ENCODE measurements at places on chromosomes 6 and 20. TPM values are rescaled to one million over a fixed set of nuclear protein-coding genes. Genes with fewer than 3 reads are reported as not detected.
A peak's percentile ranks its signal among the peaks of the same experiment; 100 is the strongest.

The CALHM4 gene
- total RNA-seq = not detected

The ATF6B gene
- total RNA-seq = 78.1 TPM

The ZNF133 gene
- total RNA-seq = 11.1 TPM

GRCh38 chr6:166581091-166581511 is 5.4 kb downstream of the RAMACL start:
- H3K27ac ChIP-seq = no peak overlapping the region
- no peaks in the 10 kb centered on the region for H3K36me3 ChIP-seq
- peaks cover 4% of the 10 kb centered on the region for H3K4me1 ChIP-seq
- DNase-seq = no peak
- H3K4me3 ChIP-seq = no peak overlapping the region
- no peaks in the 10 kb centered on the region for H3K27me3 ChIP-seq

DNA sequence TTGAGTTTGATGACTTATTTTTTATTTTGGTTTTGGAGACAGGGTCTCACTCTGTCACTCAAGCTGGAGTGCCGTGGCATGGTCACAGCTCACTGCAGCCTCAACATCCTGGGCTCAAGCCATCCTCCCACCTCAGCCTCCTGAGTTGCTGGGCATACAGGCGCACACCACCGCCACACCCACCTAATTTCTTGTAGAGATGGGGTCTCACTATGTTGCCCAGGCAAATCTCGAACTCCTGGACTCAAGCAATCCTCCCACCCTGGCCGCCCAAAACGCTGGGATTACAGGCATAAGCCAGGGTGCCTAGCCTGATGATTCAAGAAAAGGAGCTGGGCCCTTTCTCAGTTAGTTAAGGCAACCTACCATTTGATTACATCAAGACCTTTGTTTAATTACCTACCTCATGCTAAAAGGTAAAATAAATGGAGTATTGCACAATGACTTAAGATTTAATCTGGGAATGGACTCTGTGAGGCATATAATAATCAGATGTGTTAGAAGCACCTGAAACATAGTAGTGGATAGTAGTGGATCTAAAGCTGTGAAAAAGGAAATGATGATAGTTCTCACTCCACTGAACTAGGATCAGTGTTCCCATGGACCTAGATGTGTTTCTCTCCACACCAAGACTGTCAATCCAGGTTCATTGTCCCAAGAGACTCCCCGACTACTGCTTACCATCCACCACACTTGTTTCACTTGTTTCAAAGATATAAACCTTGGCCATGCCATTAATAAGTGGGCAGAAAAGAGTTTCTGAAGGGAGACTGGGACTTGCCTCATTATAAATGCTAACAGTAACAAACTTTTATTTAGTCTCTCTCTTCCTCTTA is 2.1 kb downstream of the TNFRSF21 start:
- H3K4me1 ChIP-seq = peaks cover 5% of the 10 kb centered on the region
- H3K4me3 ChIP-seq = peak overlapping the region; percentile 73
- H3K27me3 ChIP-seq = no peaks in the 10 kb centered on the region
- no peaks in the 10 kb centered on the region for H3K36me3 ChIP-seq
- DNase-seq = no peak
- no peak overlapping the region for H3K27ac ChIP-seq

- no peak overlapping the region for H3K27ac ChIP-seq
- H3K4me3 ChIP-seq = peak overlapping the region; percentile 29
- H3K4me1 ChIP-seq = no peaks in the 10 kb centered on the region
- no peak for DNase-seq
- no peaks in the 10 kb centered on the region for H3K36me3 ChIP-seq
Observed at GRCh38 chr6:109515781-109516409, 32.9 kb upstream of the ZBTB24 start.

- no peak for DNase-seq
- H3K4me3 ChIP-seq = no peak overlapping the region
- H3K27me3 ChIP-seq = no peaks in the 10 kb centered on the region
- H3K27ac ChIP-seq = no peak overlapping the region
- H3K4me1 ChIP-seq = peaks cover 27% of the 10 kb centered on the region
- H3K36me3 ChIP-seq = peaks cover 48% of the 10 kb centered on the region
Observed at GRCh38 chr20:49633643-49634042, 65.7 kb upstream of the PTGIS start.

The HLA-DPB1 gene
- total RNA-seq = 385 TPM

The LY86 gene
- 13.8 TPM for total RNA-seq

GRCh38 chr6:703552-703951 is 10.6 kb upstream of the EXOC2 start:
- no peaks in the 10 kb centered on the region for H3K4me1 ChIP-seq
- H3K36me3 ChIP-seq = no peaks in the 10 kb centered on the region
- H3K27me3 ChIP-seq = no peaks in the 10 kb centered on the region

DNA sequence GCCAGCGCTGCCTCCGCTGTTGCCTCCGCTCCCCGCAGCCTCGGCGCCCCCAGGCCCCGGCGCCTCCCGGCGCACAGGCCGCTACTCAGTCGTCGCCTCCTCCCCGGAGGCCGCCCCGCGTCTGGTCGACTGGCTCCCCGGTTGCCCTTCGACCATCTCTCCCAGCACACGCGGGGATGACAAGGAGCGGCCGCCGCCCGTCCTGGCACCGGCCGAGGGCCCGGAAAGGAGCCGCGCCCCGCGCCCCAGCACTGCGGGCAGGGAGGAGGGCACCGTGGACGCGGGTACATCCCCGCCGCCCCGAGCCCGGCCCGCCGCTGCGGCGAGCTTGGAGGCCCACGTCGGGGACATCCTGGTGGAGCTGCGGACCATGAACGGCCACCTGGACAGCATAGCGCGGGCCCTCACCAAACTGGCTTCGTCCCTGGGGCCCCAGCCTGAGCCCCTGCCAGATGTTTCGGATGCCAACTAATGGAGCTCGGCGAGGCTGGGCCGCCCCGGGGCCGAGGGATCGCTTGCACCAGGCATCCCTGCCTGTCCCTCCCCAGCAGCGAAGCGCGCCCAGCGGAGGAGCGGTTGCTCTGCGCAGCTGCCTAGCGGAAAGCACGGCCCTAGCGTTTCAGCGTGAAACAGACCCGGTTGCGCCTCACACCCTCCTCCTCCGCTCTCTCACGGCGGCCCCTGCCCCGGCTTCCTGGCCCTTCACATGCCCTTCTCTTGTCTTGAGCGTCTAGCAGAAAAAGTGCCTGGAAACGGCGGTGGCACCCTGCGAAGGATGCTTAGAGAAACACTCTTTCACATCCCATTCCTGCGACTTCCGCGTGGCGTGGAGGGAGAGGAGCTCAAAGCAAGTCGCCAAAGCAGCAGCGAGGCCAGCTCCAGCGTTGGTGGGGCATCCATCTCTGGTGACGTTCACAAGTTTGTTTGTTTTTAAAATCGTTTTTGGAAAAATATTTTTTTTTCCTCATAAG is 285.8 kb upstream of the SUPT3H start:
- no peaks in the 10 kb centered on the region for H3K4me1 ChIP-seq
- no peak overlapping the region for H3K27ac ChIP-seq

DNA sequence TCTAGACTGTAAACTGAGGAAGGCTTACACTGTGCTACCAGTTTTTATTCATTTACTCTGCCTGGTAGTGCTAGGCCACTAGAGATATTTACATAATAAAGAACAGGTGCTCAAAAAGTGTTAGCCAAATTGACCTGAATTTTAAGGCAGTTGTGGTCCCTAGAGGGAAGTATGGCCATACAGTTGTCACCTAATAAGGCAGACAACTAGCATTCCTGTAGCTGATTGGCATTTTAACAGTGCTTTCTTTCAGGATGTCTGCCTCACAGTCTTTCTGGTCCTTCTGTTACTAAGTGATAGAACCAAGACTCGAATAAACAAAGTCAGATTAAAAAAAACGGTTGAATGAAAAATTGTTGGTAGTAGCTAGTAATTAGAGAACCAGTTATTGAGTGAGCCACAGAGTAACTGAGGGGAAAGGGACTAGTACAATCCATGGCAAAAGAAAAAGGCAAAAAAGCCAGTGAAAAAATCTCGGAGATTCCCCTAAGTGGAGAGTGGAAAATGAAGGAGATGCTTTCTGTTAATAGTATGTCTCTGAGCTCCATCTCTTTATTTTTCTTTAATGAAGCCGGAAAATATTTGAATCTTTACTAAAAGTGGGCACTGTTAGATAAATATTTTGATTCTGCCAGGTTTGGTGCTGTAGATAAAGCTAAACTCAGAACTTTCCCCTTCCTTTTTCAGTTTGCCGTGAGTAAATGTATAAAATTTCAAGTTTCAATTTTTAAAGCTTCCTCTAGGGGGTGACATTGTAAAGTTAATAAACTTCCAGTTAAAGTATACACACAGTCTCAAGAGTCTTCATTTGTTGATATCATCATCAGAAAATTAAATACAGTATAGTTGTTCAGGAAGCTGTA is 9.1 kb downstream of the VTA1 start:
- no peaks in the 10 kb centered on the region for H3K36me3 ChIP-seq
- H3K4me1 ChIP-seq = peaks cover 6% of the 10 kb centered on the region
- no peaks in the 10 kb centered on the region for H3K27me3 ChIP-seq
- DNase-seq = no peak

The TTPAL gene
- total RNA-seq = 8.0 TPM

GRCh38 chr20:13101276-13101675 is 92.5 kb downstream of the SPTLC3 start:
- H3K4me3 ChIP-seq = no peak overlapping the region
- no peaks in the 10 kb centered on the region for H3K36me3 ChIP-seq
- no peaks in the 10 kb centered on the region for H3K4me1 ChIP-seq
- no peak overlapping the region for H3K27ac ChIP-seq
- no peaks in the 10 kb centered on the region for H3K27me3 ChIP-seq

The NEDD9 gene
- total RNA-seq = 194 TPM

The STX11 gene
- 49.6 TPM for total RNA-seq

The MUCL3 gene
- total RNA-seq = 4.6 TPM

The COL21A1 gene
- total RNA-seq = 15.6 TPM

The NKX2-4 gene
- total RNA-seq = not detected

The ARMC12 gene
- 0.52 TPM for total RNA-seq

DNA sequence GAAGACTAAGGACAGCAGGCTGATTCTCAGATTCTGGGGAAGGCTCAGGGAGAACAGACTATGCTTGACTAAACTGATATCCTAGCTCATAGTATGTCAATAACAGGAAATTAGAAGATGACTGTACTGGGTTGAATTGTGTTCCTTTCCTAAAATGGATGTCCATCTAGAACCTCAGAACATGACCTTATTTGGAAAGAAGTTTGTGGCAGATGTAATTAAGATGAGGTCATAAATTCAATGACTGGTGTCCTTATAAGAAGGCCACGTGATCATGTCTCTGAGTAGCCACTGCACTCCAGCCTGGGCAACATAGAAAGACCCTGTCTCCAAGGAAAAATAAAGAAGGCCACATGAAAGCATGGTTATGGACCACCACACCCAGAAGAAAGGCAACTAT is 113.9 kb upstream of the STMND1 start:
- no peaks in the 10 kb centered on the region for H3K36me3 ChIP-seq
- DNase-seq = no peak
- H3K4me1 ChIP-seq = peaks cover 18% of the 10 kb centered on the region
- no peak overlapping the region for H3K4me3 ChIP-seq

DNA sequence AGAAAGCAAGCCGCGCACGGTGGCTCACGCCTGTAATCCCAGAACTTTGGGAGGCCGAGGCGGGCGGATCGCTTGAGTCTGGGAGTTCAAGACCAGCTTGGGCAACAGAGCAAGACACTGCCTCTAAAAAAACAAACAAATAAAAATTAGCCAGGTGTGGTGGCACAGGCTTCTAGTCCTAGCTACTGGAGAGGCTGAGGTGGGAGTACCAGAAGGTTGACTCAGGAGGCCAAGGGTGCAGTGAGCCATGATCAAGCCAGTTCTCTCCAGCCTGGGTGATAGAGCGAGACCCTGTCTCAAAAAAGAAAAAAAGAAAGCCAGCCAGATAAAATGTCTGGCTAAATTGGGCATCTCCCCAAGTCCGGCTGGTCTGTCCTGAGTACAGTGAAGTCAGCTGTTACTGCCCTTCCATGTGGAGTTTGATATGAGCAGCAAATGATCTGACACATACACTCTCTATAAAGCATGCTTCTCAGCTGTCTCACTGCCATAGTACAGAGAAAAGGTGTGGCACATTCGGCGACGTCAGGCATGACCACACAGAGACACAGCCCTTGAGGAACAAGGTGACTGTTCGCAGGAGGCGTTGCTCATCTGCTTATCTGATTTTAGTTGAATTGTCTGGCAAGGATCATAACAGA is 13.0 kb downstream of the CD83 start:
- H3K36me3 ChIP-seq = peaks cover 20% of the 10 kb centered on the region
- no peak for DNase-seq
- H3K27ac ChIP-seq = no peak overlapping the region

DNA sequence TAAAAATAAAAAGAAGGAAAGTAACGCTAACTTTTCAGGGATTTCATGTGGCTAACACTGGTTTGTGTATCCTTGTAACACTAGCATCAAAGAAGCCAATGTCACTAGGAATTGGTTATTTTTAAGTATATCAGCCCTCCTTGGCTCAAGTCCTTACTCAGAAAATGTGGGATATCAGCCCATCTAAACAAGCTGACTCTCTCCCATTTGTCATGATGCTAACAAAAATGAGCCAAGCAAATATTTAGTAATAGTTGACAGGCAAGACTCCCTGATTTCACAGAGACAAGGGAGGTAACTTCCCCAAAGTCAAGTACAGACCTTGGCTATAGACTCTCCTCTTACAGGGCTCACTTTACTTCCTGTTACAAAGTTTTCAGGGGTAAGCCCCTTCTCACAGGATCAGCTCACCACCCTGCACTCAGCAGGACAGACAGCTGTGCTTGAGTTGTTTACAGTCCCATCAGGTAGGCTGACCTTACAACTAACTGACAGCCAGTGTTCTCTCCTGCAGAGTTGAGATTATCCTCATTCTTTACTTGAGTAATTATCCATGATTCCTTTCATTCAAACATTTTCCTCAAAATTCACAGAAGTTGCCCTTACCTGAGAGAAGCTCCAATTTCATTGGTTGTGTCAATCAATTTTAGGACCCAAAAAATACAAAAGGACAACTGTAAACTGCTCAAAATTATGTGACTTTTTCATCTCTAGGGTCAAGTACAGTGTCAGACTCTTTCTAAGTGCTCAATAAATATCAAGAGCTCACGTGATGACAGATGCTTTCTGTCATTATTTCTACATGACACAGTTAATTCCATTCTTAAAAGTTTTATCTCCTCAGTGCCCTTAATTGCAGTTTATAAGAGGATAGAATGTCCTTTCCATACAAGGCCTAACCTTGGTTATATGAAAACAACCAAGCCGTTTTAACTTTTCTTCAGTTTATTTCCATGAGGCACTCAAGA is 38.1 kb upstream of the BMP5 start:
- no peak overlapping the region for H3K4me3 ChIP-seq
- no peak for DNase-seq
- H3K36me3 ChIP-seq = no peaks in the 10 kb centered on the region
- H3K27ac ChIP-seq = no peak overlapping the region
- H3K27me3 ChIP-seq = no peaks in the 10 kb centered on the region

DNA sequence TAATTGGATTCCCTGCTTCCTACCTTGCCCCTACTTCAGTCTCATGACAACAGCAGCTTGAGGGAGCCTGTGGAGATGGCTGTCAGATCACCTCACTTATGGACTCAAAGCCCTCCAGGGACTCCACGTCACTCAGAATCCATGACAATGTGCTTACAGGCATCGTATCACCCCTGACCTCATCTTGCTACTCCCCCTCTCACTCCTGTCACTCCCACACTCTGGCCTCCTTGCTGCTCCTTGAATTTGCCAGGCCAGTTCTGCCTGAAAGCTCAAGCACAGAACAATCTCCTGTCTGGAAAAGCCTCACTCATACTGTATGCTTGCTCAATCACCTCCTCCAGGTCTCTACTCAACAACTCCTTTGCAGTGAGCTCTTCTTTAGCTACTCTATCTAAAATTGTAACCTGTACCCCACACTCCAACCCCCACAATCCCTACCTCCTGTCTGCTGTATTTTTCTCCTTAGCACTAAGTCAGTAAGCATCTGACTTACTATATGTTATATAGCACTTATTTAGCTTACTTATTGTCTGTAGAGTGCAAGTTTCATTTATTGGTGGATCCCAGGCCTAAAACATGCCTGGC is 10.7 kb upstream of the GSTA4 start:
- no peaks in the 10 kb centered on the region for H3K27me3 ChIP-seq
- DNase-seq = no peak
- H3K27ac ChIP-seq = no peak overlapping the region
- H3K4me3 ChIP-seq = no peak overlapping the region
- H3K4me1 ChIP-seq = no peaks in the 10 kb centered on the region

Measured in upper lobe of right lung (tissue), 1 donor.